ENCODE measurements at places on chromosomes 5 and 9.

DNA sequence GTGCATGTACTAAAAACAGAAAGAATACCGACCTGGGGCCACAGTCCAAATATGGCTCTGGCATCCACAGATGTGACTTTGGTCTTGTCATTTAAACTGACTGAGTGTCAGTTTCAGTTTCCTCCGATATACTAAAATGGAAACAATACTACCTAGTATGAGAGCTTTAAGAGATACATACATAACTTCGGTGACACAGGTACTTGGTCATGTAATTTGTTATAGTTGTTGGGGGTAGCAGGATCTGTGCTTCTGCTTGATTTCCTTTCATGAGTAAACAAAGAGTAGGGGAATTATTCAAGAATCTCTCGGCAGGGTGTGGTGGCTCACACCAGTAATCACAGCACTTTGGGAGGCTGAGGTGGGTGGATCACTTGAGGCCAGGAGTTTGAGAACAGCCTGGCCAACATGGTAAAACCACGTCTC, 32.1 kb downstream of the MTMR12 start:
- DNase-seq: peak; percentile 13

- DNase-seq: no peak
Observed at GRCh38 chr5:51860532-51861018, 477.3 kb downstream of the ISL1 start.

DNA sequence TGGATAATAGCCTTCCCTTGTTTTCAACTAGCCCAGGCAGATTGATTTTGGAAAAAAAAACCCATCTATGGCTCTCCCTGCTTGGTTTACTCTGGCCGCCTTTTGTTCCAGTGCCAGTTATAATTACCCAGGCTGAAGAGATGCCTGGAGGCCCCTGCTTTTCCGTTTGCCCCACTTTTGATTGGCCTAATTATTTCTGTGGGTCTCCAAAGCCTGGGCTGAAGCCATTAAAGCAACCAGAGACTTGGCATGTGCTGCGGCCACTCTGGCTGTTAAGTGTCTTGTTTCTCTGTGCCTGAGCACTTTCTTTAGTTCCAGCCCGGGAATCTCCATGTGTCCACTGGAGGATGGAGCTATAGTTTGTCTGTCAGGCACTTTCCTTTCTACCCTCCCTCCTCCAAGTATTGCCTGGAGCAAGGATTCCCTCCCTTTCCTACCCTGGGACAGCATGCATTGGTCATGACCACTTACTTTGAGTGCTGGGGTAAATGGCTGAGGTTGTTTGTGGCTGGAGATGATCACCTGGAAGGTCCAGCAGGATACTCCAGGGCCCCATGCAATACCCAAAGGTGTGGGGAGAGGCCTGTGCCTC, 105.1 kb upstream of the CTSL start:
- DNase-seq: no peak

DNA sequence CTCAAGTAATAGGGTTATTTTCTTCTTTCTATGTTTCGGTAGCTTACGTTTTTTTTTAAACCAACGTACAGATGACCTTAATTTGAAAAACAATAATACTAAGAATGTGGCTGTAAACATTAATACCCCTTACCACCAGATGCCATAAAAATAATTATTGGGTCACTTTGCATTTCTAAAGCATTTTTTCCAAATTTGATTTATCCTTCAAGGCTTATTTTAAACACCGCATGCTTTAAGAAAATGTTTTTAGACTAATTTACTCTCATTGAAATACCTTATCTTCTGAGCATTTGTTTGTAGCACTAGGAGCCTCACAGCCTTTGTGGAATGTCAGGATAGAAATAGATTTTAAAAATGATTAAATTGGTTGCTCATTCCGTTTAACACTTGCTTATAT, 5.8 kb upstream of the APBA1 start:
- DNase-seq: no peak

GRCh38 chr9:95605816-95606488, 89.2 kb upstream of the PTCH1 start:
- no peak for DNase-seq

DNA sequence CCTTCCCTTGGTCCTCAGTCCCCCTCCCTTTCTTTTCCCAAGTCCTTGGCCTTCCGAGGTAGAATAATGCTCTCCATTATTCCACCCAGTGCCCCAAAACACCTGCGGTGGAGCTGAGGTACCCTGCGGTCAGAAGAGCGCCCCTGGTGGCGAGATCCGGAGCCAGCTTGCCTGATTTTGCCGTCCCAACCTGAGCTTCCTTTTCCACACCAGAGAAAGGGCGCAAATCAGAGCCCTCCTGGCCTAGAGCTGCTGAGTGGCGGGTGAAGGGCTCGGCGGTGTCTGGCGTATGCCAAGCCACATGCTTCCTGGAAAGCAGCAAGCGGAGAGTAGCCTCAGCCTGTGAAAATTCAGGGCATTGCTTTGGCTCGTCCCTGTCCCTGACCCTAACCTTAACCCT, 21.1 kb upstream of the CARTPT start:
- no peak for DNase-seq

DNA sequence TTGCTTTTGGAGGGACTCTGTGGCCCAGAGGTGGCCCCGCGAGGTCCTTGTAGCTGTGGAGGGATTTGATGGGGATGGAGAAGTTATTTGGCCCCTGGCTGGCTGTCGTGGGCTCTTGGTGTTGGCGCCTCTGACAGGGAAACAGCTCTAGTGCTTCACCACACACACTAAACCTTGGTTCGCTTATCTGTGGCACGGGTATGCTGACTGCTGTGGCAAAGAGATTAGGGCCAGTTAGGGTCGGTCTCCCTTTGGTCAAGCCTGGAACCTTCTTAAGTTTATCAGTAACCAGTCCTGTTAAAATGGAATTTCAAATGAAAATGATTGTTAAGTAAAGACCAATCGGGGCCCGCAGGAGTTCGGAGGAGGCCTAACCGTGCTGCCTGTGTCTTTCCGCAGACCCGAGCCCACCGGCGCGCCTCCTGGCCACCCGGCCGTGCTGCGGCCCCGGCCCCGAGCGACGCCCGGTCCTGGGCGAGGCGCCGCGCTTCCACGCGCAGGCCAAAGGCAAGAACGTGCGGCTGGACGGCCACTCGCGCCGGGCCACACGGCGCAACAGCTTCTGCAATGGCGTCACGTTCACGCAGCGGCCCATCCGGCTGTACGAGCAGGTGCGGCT, 28.4 kb downstream of the NEURL1B start:
- no peak for DNase-seq

GRCh38 chr9:34689116-34689470, 2.0 kb downstream of the CCL19 start:
- no peak for DNase-seq

- no peak for DNase-seq
Observed at GRCh38 chr9:101566904-101567724, 27.7 kb downstream of the PPP3R2 start.

- no peak for DNase-seq
Observed at GRCh38 chr9:78278177-78278777, 18.6 kb upstream of the PSAT1 start.

GRCh38 chr5:55621229-55621628, 86.5 kb upstream of the PLPP1 start:
- DNase-seq: no peak

DNA sequence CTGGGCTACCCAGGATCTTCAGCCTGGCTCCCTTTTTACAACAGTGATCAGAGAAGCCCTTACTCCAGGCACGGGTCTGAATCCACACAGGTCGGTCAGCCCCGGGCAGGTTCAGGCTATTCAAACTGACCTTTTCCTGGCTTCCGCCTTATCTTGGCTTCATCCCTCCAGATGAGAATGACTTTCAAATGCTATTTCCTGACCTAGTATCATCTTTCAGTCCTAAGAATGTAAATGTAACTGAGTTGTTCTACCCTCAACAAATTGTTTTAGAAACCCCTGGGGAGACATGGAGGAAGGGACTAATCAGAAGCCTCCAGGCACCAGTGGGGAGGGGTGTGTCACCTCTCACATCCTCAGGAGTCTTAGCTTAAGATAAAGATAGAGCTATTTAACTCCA, 213.2 kb downstream of the EPB41L4A start:
- no peak for DNase-seq

DNA sequence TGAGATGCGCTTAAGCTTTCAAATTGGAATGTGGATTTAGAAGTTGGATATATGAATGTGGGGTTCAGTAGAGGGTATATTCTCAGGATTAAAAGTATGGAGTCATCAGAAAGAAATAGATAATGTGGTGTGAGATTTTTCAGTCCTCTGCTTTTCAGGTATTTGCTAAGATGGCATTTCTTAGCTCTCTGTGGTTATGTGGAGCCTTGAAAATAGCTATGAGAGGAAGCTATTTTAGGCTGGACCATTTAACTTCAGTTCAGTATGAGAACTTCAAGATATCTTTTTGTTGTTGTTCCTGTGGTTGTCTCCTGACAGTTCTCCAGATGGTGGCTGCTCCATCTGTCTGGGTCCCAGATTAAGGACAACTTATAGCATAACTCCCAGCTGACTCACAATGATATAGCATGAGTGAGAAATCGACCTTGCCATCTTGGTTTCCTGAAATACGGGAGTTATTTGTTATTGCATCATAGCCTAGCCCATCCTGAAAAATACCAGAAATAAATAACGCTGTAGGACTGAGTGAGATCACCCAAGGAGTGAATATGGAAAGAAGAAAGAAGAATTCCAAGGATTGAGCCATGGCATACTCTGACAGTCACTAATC, 461.5 kb downstream of the ANXA1 start:
- no peak for DNase-seq

DNA sequence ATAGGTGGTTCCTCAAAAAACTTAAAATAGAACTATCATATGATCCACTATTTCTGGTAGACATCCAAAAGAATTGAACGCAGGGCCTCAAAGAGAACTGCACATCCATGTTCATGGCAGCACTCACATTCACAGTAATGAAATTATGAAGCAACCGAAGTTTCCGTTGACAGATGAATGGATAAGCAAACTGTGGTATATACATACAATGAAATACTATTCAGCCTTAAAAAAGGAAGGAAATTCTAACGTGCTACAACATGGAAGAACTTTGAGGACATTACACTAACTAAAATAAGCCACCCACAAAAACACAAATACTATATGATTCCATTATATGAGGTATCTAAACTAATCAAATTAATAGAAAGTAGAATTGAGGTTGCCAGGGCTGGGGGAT, 18.5 kb downstream of the CENPK start:
- no peak for DNase-seq

GRCh38 chr9:21317956-21318923, 13.1 kb upstream of the IFNA5 start:
- DNase-seq: no peak

DNA sequence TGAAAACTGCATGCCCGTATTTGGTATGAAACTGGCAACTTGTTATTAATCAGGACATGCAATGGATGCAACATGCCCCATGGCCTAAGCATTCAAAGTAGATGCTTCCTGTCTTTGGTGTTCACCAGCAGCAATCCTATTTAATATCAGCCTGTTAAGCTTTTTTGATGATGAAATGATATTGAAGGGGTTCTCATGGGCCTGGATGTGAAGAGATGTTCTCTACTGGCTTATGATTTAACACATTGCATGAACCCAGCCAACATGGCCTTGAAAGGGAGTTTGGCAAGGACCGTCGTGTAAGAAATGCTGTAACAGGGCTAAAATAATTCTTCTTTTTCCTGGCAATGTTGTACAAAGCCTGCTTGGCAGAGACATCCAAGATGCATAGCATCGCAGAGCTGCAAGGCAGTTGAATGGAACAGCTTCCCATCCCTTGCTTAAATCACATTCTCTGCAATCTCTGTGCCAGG, 111.2 kb downstream of the SMARCA2 start:
- no peak for DNase-seq

DNA sequence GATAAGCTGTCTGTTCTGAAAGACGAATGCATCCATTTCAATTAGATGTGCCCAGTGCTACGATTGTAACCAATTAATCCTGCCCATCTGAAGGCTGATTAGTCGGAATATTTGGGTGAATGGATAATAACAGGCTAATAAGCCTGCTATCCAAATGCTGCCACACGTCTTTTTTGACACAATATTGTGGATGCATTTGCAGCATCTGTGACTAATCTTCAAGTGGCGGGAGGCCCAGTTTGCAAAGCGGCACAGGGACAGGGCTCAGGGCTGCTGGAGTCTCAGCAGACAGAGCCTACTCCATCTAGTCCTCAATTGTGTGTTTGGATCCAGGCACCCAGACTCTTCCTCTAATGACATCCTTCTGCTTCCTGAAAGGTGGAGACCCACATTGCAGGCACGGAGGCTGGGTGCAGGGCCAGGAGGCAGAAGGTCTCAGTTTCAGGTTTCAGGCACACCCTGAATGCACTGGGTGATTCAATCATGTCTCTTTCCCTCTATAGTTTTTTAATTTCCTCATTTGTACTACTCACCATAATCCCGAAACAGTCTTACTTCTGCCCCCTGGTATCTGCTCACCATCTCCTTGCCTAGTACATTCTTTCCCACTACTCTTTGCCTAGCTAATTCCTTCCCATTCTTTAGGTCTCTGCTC, 169.6 kb downstream of the ASTN2 start:
- no peak for DNase-seq

DNA sequence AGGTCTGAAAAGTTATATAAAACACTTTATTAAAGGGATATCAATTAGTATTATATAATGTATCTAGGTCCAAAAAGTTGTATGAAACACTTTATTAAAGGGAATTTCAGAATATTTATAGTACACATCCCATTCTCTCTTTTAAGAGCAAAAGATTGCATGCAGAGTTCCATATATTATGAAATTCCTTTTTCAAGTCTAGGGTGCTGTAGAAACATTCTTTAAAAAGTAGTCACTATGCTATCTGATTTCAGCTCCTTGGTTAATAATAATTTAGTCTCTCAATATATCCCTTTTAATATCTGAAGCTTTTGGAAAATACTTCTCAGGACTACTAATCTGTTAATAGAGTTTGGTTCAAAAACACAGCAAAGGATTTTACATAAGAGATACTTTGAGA, 1496.1 kb upstream of the C9orf72 start:
- no peak for DNase-seq

DNA sequence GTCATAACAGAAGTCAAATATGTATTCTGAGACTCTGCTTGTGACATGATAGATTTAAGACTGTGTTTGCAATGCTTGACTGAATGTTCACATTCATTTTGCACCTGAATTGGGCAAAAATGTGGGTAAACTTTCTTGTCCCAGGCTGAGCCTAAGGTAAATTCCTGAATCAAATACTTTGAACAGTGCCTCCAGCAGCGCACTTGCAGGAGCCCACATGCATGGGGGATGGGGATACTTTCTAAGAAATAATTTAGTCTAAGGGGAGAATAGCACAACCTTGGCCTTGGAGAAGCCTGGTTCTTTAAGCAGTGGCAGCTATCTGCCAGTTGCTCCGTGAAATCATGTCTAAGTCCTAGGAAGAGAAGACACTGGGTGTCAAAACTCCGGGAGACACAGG, 163.5 kb upstream of the EGFLAM start:
- DNase-seq: no peak

DNA sequence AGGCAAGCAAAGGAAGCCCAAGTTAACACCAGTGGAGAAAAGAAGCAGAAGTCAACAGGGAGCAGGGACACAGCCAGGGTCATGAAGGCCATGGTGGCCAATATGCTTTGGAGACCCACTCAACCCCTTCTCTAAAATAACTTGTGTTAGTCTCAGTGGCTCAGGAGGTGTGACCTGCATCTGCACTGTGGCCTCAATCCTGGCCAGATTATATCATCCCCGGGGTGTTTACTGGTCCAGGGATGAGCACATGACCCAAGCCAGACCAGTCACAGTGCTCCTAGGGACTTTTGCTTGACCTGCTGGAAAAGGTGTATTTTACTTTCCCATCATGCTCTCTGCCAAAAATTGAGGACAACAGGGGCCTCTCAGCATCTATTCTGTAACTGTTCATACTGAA, 105.2 kb downstream of the DPYSL3 start:
- no peak for DNase-seq

- DNase-seq: no peak
Observed at GRCh38 chr5:52684051-52684450, 103.7 kb upstream of the ITGA1 start.

All from T-cell (primary cell).